ENCODE measurements at places on chromosomes 16 and 17.

GRCh38 chr17:77471984-77472461 lies 331.3 kb downstream of the SEC14L1 start:
- no peak for DNase-seq

DNA sequence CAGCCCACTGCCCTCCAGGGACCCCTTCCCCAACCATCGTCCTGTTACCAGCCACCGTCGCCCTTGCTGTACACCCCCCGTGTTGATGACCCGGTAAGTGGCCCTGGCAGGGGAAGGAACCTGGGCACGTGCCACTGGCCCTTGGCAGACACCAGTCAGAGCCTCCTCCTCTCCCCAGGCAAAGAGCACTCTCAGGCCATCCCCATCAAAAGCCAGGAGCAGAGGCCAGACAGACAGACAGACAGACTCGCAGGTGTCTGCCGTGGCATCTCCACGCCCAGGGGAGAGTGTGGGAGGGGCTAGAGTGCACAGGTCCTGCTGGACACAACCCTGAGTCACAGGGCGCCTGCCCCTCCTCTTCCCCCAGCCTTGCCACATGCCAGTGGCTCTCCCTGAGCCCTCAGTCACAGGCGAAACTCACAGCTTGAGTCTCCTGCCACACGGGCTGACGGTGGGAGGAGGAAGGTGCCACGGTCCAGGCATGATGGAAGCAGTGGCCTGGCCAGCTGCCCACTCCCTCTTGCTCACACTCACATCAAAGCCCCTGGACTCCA lies 7.8 kb downstream of the CLCN7 start:
- no peak for DNase-seq

GRCh38 chr17:34580685-34581445 lies 1.5 kb downstream of the TMEM132E start:
- DNase-seq, result no peak

GRCh38 chr17:36544044-36544306 lies 744 bp upstream of the GGNBP2 start:
- no peak for DNase-seq

- peak; percentile 49 for DNase-seq
These were observed at the start of gene CD68 for GRCh38 chr17:7579001-7579833. Gene CD68 (plus strand): TSS chr17:7579638. CDS start chr17:7579678, 40 bp downstream.

- DNase-seq, result no peak
These were observed 5.0 kb upstream of the ADGRG1 start for GRCh38 chr16:57623251-57624043.

DNA sequence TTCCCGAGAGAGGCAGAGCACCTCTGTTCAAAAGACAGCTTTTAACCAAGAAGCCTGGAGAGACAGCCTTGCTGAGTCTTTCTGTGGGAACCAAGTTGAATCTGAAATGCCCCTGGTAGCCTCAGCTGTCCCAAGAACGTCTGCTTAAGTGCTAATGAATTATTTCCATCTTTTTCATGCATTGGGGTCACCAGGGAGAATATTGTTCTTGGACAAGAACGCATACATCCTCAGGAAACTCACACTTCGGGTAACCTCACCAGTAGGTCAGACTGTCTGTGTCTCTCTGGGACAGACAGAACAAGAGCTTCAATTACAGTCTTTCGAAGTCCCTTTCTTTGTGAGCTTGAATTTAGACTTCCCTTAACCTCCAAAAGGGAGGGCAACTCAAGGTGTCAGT lies 134.6 kb upstream of the ADAMTS18 start:
- no peak for DNase-seq

GRCh38 chr16:920051-920681 lies 50.6 kb downstream of the LMF1 start:
- no peak for DNase-seq

DNA sequence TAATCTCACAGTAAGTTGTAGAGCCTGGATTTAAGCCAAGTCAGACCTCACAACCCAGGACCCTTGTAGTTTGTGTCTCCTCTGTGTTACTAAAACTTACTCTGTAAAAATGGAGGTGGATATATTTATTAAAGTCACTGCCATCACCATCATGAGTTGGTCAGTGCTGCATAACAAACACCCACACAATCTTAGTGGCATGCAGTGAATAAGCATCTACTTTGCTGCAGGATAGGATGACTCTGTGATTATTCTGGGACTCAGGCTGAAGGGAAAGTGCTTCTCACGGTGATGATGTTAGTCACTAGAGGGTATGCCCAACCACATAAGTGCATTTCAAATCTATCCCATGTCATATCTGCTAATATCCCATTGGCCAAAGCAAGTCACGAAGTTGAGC lies 398.7 kb downstream of the XYLT1 start:
- no peak for DNase-seq

DNA sequence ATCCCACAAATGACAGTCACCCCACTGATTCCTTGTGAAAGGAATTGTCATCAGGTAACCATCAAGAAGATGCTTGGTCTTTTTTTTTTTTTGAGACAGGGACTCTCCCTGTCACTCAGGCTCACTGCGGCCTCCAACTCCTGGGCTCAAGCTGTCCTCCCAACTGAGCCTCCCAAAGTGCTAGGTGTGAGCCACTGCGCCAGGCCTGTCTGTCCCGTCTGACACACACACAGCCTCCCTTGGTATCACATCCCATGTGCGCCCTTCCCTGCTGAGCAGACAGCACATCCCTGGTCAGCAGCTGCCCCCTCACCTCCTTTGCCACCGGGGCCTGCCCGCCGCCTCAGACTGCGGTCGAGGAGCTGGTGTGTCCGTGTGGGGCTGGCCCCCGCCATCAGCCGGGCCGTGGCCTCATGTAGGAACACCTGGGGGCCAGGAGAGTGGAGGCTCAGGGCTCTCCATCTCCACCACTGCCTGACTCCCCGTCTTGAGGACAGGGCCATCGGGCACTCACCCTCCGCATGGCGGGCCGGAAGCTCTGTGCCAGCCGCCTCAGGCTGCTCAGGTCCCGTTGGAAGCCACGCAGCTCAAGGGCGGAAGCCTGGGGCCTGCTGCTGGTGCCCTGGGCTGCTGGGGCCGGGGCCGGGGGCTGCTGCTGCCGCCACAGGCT lies 23.6 kb downstream of the SREBF1 start:
- DNase-seq, result no peak

- no peak for DNase-seq
These were observed 83.9 kb downstream of the SOX9 start for GRCh38 chr17:72204742-72205141.

DNA sequence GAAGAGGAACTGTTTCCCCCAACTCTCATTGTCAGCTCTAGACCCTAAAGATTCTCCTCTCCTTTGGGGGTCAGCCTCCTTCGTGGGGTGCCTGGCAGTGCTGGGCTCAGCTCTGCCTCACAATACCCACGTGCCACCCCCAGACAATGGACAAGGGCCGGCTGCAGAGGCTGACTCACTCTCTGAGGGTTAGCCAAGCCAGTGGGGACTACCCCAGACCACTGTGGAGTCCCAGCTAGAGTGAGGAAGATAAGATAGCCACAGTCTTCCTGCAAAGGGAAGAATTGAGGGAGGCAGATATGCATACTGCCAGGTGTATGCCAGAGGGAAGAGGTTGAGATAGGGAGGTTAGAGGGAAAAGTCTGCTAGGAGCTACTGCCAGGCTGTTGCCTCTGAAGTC lies 13.5 kb upstream of the MTMR4 start:
- no peak for DNase-seq

GRCh38 chr17:61468263-61468907 lies 16.2 kb downstream of the TBX4 start:
- DNase-seq, result no peak

GRCh38 chr16:30186782-30187555 lies 3.6 kb downstream of the CORO1A start:
- DNase-seq, result no peak

GRCh38 chr16:54123766-54124165 lies 162.8 kb downstream of the IRX3 start:
- DNase-seq, result no peak

DNA sequence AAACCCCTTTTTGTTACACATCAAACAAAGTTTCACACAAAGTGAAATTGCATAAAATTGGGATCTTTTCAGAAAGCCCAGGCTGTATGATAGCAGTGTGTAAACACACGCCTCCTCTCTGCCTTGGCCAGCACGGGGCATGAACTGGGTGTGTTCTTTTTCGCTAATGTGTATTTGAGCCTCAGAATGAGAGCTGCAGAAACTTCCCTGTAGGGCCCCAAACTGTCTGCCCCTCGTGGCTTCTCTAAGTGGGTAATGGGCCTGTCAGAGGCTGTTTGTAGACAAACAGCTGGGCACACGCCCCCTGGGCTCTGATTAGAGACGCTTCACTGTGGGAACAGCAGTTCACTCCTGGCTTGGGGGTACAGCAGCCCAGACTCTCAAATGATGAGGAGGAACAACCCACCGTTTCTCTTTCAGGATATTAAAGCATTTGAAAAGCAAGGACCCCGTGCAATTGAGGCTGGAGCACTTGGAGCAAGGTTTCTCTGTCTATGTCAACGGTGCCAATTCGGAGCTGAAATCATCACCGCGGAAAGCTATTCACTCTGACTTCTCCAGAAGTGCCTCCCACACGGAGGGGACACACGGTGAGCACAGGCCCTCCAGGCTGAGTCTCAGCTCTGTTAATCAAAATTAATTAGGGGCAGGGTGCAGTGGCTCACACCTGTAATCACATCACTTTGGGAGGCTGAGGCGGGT lies 78.4 kb downstream of the KATNIP start:
- no peak for DNase-seq

GRCh38 chr16:4330277-4330874 lies 14.5 kb downstream of the GLIS2 start:
- DNase-seq, result no peak

DNA sequence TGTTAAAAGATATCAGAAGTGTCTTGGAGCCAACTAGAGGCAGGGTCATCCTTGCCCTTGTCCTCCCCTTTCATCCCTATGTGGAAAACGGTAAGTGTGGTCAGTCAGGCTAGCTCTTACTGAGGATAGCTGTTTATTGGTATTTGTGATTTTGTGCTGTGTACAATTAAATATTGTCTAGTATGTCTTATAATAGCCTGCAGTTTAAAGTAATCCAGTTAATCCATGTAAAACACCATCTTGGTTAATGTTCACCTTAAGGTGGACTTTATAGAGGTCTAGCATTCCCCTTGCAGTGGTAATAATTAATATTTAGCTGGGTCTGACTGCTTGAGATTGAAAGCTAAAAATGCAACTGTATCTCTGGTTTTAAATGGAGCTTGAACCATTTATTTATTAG lies 25.6 kb downstream of the METTL9 start:
- DNase-seq, result no peak

DNA sequence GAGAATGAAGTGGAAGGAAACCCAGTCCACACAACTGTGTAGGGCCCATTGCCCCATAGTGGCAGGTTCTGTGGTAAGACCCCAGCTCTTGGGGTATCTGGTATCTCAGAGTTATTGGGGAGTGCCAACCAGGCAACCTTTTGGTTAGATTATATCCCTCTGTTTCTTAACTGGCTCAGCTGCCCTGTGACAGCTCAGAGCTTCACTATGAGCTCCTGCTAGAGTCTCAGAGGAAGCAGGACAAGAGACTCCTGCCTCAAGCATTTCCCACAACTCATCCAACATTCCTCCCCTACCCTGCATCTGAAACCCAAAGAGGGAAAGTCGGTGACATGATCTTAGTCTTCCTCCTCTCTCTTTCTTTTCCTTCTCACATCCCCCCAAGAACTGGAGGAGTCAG lies 292.3 kb downstream of the SHISA9 start:
- DNase-seq, result no peak

DNA sequence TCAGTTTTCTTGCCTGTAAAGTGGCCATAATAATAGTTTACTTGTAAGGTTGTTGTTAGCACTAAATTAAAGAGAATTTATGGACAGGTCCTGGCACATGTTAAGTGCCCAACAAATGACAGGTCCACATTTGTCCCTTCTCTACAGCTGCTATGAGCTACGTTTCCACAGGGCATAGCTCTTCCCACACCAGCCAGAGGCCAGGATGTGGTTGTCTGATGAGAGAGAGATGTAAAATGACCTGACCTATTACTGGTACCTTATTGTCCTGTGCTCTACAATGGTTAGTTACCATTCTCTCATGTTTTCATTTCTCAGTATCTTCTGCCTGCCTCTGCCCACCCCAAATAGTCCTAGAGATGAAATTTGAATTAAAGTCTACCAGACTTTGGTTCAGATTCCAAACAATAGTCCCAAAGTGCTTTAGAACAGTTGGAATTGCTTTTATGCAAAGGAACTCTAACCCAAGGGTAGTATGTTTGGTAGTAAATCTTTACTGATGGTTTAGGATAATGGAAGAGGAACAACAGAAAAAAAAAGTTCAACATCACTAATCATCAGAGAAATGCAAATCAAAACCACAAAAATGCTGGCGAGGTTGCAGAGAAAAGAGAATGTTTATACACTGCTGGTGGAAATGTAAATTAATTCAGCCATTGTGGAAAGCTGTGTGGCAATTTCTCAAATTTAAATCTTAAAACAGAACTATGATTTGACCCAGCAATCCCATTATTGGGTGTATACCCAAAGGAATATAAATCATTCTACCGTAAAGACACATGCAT lies 57.1 kb upstream of the ANKFN1 start:
- no peak for DNase-seq

DNA sequence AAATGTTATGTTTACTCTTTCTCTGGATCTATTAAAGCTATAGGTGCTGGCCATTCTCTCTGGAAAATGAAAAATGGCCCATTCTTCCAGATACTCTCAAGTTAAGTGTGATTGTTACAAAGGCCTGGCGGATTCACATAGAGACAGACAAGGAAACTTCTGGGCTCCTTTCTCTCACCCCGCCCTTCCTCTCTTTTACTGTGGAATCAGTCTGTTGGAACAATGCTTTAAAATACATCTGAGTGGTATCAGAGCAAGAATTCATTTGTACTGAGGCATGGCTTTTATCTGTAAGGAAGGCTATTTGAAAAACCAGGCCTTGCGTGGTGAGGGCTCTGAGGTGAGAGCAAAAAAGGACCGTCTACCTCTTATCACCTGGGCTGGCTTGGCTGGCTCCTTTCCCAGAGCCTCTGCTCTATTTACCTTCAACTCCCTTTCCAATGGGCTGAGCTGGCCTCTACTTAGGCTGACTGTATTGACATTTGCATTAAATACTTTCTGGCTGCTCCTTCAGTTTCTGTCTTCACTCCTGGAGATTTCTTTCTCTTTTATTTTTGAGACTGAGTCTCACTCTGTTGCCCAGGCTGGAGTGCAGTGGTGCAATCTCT lies 274.0 kb downstream of the PHKB start:
- no peak for DNase-seq

Measured in esophagus squamous epithelium (tissue), 5 donors.